ENCODE measurements at places on chromosomes 11 and 22.

DNA sequence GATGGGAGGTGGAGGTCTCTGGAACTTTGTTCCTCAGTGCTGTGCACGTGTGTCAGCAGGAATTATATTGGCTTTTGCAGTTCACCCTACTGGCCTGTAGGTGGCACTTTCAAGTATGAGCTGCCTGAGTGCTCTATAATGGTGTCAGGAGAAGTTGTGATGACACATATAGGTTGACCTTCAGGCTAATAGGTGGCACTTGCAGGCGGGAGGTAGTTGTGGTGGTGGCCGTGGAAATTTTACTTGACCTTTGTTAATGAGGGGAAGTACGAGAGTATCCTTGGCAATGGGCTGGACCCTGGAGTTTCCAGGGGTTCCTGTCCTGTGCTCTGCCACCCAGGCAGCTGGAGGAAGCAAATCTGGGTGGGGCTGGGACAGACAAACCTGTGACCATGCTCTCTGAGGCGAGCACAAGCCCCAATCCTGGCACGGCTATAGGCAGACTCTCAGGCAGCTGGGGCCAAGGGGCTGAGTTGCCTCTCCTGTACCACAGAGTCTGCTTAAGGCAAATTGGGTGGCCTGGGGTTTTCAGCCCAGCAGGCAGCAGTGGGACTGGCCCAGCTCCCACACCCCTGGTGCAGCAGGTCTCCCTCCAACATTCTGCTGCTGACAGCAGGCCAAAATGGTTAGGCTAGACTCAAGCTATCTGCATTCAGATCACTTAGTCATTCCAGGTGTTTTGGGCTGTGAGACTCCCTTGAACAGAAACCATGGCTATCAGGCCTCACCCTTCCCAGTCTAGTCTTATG, 147.5 kb upstream of the CTSC start:
- peak; percentile 57 for DNase-seq

GRCh38 chr11:78156127-78156844, 16.9 kb upstream of the ALG8 start:
- DNase-seq = no peak

GRCh38 chr11:133832096-133832990, 13.0 kb downstream of the SPATA19 start:
- DNase-seq = no peak

- no peak for DNase-seq
Observed at GRCh38 chr11:118846181-118846935, 37.3 kb upstream of the CXCR5 start.

GRCh38 chr11:79626135-79627075, 185.6 kb upstream of the TENM4 start:
- DNase-seq = no peak

DNA sequence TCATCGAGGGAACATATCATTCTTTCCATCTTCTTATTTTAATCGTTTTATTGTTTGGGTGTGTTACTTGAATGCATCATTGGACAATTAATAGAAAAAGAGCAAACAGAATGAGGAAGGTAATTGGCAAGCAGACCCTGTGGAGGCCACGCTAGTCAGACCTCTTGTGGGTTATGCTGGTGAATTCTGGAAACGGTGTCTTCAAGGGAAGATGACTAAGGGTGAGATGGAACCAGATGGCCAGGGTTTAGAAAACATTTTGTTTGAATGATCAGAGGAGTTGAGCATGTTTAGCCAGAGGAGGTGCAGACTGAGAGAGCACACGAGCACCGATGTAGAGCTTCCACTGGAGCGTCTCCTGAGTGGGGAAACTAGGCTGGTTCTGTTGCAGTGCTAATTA, 8.5 kb downstream of the ST14 start:
- DNase-seq = no peak
